Stimulated activated CD4-positive, alpha-beta T cell treated with anti-CD3 and anti-CD28 coated beads, Interleukin-15, amount 100 ng/mL, for 24 hours (primary cell): ENCODE measurements at places on chromosomes 11 and 22.
A peak's percentile ranks its signal among the peaks of the same experiment; 100 is the strongest.

DNA sequence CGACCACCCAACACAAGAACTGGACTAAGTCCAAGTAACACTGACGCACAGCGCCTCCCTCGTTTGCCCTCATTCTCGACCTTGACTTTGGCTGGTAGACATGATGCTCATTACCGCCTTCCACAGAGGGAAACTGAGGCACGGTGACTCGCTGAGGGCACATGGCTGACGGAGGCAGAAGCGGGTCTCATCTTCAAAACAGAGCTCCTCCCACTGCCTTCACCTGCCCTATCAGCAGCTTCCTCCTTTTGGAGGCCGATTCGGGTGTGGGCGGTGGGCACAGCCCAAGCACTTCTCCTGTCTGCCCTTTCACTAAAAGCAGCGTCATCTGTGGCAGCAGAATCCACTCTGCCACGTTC lies 2.0 kb upstream of the KMT5B start:
- peak; percentile 58 for DNase-seq

DNA sequence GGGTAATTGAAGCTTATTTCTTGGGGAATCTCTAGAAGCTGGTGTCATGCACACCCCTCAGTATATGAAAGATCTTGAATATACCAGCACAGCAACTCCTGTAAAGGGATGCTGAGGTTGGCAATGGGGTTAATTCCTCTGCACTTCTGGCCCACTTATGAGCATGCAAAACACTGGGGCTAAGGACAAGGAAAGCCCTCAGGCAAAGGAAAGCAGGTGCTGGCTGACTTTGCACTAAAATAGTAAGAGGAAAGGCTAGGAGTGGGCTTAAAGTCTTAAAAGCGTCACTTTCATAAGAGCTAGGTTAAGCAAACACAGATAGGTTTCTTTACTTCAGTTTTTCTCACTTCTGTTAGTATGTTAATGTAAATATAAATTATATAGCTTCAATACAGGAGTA lies 572.6 kb upstream of the LUZP2 start:
- DNase-seq: no peak

DNA sequence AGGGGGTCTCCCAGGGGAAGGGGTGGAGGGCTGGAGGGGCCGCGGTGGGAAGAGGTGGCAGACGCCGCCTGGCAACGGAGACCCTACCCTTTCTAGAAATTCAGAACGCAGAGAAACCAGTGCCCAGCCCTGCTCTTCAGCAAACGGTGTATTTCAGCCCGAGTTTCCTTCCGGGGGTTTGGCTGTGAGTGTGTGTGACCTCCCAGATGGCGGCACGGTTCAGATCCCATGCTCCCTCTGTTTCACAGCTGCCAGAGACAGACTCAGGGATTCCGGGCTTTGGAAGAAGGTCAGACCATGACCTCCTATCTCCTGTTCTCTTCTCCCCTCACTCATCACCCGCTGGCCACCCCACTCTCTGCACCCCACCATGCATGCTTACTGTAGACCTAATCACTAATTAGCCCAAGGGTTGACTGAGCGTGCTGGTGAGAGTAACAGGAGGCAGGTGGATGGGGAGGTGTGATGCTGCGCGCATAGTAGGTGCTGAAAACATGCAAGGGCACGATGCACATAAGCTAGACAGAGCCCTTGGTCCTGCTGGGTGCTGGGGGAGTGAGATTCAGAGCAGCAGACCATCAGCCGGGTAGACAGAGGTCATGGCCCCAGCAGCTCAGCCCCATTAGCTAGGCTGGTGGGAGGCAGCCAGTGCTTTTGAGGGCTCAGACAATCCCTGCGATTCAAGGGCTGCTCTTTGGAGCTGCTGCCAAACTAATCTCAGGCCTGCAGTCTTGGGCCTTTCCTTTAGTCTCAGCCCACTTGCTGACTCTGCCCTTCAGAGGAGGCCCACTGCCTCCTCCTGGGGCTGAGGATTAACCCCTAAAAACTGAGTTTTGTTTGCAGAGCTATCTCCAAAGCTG lies 256.5 kb upstream of the CADM1 start:
- DNase-seq: no peak

DNA sequence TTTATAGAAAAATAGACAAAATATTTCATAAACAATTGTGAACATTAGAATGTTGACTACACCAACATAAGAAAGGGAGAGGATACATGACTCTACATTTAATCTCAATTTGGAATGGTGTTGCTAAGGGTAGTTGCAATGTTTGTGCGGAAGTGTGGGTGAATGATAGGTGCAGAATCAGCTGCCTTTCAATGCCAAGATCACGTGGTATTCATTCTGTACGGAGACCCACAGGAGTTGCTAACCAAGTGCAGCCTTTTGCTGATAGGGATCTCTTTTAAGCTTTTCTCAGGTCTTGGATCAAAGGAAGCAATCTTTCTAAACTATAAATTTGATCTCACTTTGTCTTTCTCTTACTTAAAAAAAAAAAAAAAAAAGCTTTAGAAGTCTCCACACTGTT lies 29.8 kb upstream of the CTSC start:
- no peak for DNase-seq

GRCh38 chr11:26144911-26145310 lies 187.0 kb upstream of the ANO3 start:
- DNase-seq: no peak

- DNase-seq: no peak
Measured at GRCh38 chr11:17568944-17569343, 21.9 kb downstream of the OTOG start.

GRCh38 chr11:1401171-1401445 lies 11.4 kb downstream of the BRSK2 start:
- DNase-seq: no peak

- DNase-seq: no peak
Measured at GRCh38 chr11:32116668-32117067, 25.8 kb downstream of the RCN1 start.

- peak; percentile 42 for DNase-seq
Measured at GRCh38 chr22:50544746-50545253, 899 bp upstream of the KLHDC7B start.

GRCh38 chr22:28521451-28521850 lies 158.2 kb downstream of the TTC28 start:
- DNase-seq: no peak

- DNase-seq: no peak
Measured at GRCh38 chr11:77019976-77020595, 14.1 kb upstream of the B3GNT6 start.

DNA sequence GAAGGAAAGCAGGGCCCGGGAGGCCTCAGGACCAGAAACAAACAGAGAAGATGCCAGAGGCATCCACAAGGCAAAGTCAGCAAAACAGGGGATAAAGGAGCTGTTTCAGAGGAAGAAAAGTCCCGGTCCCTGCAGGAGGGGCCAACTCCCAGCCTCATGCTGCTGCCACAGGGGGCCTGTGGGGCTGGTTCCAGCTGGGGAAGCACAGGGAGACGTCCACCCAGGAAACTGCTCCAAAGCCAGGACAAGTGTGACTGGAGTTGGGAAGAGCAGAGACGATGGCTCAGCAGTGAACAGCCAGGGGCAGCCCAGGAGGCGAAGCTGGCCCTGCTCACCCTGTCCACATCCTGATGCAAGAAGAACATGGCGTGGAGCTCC lies 454.4 kb downstream of the BRD1 start:
- DNase-seq: no peak

DNA sequence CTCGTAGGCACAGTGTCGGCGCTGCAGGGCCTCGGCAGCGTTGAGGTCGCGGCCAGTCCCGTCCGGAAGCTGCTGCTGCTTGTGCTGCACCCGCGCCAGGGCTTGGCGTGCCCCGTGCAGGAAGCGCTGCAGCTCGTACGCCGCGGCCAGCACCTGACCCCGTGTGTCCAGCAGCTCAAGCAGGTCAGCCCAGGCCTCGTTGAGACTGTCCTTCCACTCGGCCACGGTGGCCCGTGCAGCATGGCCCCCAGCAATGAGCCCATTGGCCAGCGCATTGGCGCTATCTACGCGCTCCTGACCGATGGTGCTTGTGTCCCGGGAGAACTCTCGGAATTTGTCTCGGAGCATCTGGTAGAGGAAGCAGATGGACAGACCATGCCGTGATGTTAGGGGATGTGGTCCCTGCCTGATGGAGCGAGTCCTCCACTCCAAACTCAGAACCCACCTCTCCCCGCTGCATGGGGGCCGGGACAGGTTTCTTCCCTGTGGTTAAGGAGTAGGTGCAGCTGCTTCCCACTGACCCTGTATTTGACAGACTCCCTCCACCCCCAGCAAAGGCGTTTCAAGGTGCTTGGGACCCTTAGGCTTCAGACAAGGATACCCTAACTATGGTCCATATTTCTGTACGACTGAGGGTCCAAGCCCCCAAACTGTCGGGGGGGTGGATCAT lies 13.8 kb upstream of the RBM4B start:
- DNase-seq: no peak

- DNase-seq: no peak
Measured at GRCh38 chr11:12835286-12835685, 161.1 kb downstream of the TEAD1 start.

GRCh38 chr11:3933165-3933628 lies 77.7 kb downstream of the STIM1 start:
- DNase-seq: no peak

DNA sequence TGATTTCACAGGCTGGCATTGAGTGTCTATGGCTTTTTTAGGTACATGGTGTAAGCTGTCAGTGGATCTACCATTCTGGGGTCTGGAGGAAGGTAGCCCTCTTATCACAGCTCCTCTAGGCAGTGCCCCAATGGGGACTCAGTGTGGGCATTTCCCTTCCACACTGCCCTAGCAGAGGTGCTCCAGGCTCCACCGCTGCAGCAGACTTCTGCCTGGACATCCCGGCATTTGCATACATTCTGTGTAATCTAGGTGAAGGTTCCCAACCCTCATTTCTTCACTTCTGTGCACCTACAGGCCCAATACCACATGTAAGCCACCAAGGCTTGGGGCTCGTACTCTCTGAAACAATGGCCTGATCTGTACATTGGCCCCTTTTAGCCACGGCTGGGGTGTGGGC lies 78.3 kb downstream of the RNF169 start:
- no peak for DNase-seq

GRCh38 chr11:23353611-23354010 lies 493.3 kb upstream of the CCDC179 start:
- DNase-seq: no peak

DNA sequence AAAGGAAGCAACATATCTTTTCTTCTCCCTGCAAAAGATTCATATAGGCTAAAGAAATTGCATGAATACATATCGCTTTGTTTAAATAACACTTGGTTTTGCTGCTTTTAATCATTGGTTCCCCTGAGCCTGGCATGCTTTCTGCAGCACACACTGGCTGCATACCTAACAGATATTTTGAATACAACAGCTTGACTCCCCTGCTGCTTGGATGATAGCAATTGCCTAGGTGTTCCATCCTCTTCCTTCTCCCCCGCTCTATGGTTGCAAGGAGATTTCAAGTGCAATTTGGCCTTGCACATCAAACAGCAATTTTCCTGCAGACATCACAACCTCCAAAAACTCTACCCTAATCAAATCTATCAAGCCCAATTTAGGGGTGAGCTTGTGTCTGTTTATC lies 430.0 kb downstream of the NTM start:
- DNase-seq: no peak

- DNase-seq: no peak
Measured at GRCh38 chr11:101188173-101188572, 58.6 kb upstream of the PGR start.
